Lung microvascular endothelial cell (primary cell): ENCODE measurements at places on chromosomes 5 and 9. TPM values are rescaled to one million over a fixed set of nuclear protein-coding genes. Genes with fewer than 3 reads are reported as not detected.

NUTM2F gene
- not detected in 2 replicates for total RNA-seq

SAXO1 gene
- total RNA-seq, result under 0.01 TPM in 1 of 2 replicates, not detected in the other

GABRG2 gene
- not detected in 2 replicates for total RNA-seq

FAM151B gene
- 2.0 and 2.2 TPM in 2 replicates for total RNA-seq

FCN2 gene
- total RNA-seq, result not detected in 2 replicates

GPR151 gene
- not detected in 2 replicates for total RNA-seq

DMRT3 gene
- not detected in 2 replicates for total RNA-seq

PKN3 gene
- total RNA-seq, result 8.1 and 8.9 TPM in 2 replicates

RANBP3L gene
- under 0.01 and 0.20 TPM in 2 replicates for total RNA-seq

NPR3 gene
- under 0.01 and 0.22 TPM in 2 replicates for total RNA-seq

SLC36A2 gene
- not detected in 2 replicates for total RNA-seq

HSD17B4 gene
- total RNA-seq, result 143 and 155 TPM in 2 replicates

RPS14 gene
- 2,426 and 2,980 TPM in 2 replicates for total RNA-seq

PCDHGA7 gene
- 0.65 and 0.99 TPM in 2 replicates for total RNA-seq

TNFSF15 gene
- 0.87 and 2.6 TPM in 2 replicates for total RNA-seq

MARCOL gene
- total RNA-seq, result not detected in 2 replicates

CDH6 gene
- total RNA-seq, result under 0.01 TPM in 1 of 2 replicates, not detected in the other

DNA sequence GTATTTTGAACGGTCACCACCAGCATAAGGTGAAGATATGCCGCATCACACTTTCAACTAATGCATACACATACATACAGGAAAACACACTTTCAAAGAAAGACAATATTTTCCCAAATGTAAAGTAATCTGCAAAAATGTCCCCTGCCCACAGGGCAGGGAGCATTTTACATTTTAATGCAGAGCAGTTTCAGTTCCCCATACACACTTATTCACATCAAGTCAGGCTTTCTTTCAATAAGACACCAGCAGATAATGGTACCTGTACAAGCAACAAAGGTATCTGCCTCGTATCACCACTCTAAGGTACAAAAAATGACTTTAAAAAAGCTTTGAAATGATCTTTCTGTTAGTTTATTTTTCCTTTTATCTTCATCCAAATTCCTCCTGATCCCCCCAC lies 247.1 kb upstream of the CCNG1 start:
- no peak for DNase-seq

DNA sequence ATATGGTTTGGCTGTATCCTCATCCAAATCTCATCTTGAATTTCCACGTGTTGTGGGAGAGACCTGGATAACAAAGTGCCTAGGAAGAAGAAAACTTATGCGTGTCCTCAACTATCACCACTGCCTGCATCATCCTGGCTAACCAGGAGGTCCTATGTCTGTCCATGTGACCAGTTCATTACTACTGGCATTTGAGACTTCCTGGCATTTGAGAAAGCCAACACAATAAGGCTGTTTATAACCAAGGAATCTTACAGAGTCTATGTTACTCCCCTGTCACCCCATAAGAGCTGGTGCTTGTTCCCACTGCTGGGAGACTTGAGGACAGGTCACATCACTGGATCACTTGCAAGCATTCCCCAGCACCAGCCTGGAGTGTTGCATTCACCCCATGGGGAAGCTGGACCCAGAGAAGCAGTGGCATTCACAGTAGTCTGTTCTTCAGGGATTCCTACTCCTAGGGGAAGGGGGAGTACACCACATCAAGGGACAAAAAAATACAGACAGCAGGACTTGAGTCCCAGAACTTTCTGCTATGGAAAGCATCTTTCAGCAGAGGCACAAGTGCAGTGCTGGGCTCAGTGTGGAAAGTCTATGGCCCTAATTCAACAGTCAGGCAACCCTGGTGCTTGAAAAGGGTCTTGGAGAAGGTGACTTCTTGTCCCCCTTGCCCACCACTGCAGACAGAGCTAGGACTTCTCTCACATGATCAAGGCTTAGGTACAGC lies 717.1 kb downstream of the SEMA5A start:
- no peak for DNase-seq

GRCh38 chr5:168409591-168410458 lies 76.4 kb upstream of the RARS1 start:
- peak; percentile 7 for DNase-seq

DNA sequence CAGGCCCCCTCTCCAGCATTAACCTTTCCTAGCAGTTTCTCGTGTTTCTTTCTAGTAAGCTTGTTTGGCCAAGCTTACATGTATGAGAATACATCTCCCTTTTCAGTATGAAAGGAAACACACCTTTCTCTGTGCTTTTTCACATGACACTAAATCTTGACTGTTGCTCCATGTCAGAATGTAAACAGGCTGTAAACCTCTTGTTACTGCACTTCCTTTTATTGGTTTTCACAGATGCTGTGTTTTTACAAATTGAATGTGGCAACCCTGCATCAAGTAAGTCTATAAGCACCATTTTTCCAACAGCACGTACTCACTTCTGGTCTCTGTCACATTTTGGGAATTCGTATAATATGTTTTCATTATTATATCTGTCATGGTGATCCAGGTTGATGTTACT lies 2.2 kb upstream of the CANX start:
- no peak for DNase-seq

DNA sequence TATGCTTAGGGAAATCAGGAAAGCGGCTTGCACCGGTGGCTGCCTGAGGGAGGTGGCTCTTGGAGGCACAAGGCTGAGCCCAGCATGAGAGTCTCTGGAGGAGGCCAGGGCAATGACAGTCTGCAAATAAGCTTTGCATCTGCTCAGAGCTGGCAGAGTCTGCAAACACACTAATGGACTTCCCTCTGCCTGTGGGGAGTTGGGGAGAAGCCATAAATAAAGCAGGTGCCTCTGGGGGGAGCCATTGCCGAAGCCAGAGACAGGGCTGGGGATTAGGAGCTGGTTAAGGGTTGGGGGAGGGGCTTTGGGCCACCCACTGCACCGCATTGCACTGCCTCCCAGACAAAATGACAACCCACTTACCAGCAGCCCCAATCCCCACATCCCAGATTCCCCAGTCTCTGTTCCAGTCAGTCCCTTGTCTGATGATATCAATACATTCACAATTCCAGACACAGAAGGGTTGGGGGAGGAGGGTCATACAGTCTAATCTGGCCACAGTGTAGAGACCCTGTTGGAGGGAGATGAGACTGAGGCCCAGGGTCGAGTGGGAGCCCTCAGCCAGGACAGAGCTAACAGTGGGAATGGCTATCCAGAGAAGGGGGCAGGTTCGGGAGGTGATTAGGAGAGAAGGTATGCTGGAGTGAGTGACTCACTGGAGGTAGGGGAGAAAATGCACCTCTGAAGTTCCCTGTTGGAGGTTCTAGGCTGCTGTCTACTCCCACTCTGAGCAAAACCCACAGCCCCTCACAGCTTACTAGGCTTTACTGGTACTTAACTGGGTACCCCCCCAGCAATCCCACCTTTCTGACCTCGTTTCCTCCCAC lies 53.7 kb downstream of the PAX5 start:
- DNase-seq, result no peak

GRCh38 chr9:6833518-6834192 lies 75.9 kb downstream of the KDM4C start:
- DNase-seq, result peak; percentile 68

DNA sequence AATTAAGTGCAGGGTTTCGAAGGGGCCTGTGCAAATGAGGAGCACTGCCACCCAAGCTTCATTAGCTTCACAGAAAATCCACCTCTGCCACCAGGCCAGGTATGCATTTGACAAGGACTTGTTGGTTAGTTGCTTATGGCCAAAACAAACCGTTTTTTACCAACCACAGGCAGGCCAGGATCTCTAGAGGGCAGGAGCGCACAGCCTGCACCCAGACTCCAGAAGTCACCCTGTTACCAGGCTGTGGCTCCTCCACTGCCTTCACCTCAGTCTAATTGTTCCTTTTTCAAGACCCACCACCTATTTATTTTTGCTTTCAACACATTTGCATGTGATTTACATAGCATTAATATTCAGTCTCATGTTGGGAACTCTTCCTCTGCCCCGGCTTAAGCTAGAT lies 78.3 kb upstream of the HSPA9 start:
- DNase-seq, result no peak

GRCh38 chr9:104836235-104836634 lies 72.3 kb downstream of the NIPSNAP3B start:
- no peak for DNase-seq

DNA sequence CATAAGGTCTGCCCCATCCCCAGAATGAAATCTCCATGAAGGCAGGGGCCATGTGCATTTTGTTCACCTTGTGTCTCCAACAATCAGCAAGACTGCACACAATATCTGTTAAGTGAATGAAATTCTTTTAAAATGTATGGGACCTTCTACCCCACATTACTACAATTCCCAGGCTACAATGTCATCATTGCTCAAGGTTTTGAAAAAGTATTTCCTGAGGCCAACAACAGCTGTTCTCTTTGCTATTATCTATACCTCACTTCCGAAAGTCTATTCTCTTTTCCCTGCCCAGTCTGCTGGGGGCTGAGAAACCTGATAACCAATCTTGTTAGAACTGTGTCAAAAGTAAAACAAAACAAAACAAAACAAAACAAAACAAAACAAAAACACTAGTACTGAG lies 29.2 kb downstream of the HOMER1 start:
- DNase-seq, result no peak

DNA sequence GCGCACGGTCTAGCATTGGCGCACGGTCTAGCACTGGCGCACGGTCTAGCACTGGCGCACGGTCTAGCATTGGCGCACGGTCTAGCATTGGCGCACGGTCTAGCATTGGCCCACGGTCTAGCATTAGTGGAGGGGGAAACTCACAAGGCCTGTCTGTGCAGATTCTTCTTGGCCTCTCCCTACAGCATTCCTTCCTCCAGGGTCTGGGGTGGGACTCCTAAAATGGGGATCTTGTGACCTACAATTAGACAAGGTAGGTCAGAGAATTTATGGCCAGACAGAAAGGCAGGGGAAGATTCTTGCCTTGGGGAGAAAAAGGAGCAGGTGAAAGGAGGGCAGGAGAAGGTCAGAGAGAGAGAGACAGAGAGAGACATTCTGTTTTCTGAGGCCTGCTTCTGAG lies 5.4 kb upstream of the GBGT1 start:
- DNase-seq, result no peak

- no peak for DNase-seq
Observed at GRCh38 chr9:90098408-90098807, 493.6 kb downstream of the GADD45G start.

GRCh38 chr5:172243302-172243701 lies 40.3 kb downstream of the UBTD2 start:
- DNase-seq, result no peak

DNA sequence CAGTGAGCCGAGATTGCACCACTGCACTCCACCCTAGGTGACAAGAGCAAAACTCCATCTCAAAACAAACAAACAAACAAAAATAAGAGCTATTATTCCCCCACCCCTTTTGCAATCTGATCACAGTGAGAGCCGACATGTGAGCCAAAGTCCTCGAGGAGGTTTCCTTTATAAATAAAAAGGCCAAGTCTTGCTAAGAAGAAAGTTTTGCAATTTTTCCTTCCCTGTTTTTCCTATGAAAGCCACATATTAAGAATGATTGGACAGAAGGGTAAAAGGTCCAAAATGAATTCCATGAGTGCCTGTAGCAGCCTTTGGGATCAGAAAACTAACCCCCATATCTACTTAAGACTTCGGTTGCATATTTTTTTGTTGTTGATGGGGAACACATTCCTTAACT lies 179.7 kb downstream of the TSSK1B start:
- DNase-seq, result no peak

GRCh38 chr5:143874312-143874711 lies 62.4 kb downstream of the HMHB1 start:
- no peak for DNase-seq

- peak; percentile 57 for DNase-seq
Observed at GRCh38 chr5:92309336-92309991, 926.3 kb upstream of the ARRDC3 start.

- DNase-seq, result no peak
Observed at GRCh38 chr5:171762021-171762608, 23.5 kb upstream of the SMIM23 start.

DNA sequence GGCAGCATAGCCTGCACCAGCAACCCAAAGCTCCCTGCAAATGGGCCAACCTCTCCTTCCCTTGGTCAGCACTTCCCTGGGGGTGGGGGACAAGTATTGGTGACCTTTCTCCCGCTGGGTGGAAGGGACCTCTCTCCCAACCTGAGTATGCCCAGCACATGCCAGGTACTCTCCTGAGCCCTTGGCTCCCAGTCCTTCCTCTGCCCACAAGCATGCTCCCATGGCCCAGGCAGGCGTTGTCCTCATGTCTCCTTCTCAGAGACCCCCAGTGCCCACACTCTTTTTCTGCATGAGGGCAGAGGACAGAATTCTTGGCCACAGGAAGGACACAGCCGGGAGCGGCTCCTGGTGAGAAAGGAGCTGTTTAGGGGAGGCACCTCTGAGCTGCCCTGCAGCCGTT lies 60.3 kb downstream of the PHF2 start:
- DNase-seq, result no peak

- no peak for DNase-seq
Observed at GRCh38 chr5:3182133-3182876, 413.3 kb upstream of the IRX1 start.

DNA sequence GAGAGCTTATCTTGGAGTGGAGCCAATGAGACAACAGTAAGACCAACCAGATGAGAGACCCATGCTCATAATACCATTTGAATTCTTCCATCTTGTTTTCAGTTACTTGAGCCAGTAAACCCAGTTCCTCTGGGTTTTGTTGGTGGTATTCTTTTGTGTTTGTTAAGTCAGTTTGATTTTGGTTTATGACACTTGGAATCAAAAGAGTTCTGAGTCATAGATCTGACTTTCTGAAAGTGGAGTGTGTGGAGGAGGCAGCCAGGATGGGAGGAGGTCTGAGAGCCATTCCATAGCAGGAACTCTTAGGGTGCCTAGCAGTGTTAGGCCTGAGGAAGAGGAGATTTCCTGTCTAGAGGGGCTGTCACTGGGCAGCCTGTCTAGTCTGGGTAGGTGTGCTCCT lies 24.6 kb upstream of the PANK3 start:
- no peak for DNase-seq

GRCh38 chr9:95459851-95460517 lies 56.8 kb downstream of the PTCH1 start:
- DNase-seq, result no peak

- no peak for DNase-seq
Observed at GRCh38 chr9:123368536-123369153, 12.6 kb downstream of the CRB2 start.

GRCh38 chr5:142683881-142684505 lies 1.9 kb downstream of the FGF1 start:
- no peak for DNase-seq

DNA sequence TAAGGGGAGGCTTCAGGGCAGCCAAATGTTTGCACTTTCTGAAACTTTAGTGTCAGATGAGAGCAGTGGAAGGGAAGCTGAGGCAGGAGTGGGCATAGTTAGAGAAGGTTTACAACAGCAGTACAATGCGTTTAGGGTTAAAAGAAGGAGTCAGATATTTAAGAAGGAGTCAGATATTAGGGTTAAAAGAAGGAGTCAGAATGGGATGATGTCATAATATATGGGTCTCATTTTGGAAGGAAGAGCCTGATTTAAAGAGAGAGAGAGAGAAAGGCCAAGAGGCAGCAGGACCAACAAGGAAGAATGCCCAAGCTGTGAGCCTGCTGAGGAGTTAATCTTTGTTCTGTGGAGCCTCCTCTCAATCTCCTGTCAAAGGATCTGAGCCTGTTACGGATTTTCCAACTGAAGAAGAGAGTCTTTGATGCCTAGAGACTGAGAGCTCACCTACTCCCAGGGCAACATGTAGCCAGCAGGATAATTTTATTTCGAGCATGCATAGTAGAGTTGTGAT lies 9.5 kb downstream of the ISL1 start:
- no peak for DNase-seq

- peak; percentile 86 for DNase-seq
Observed at GRCh38 chr5:157328277-157328912, 62.5 kb downstream of the CYFIP2 start.

- no peak for DNase-seq
Observed at GRCh38 chr9:136297766-136298735, 5.8 kb downstream of the CCDC187 start.
